ENCODE measurements at places on chromosomes 3 and 15. TPM values are rescaled to one million over a fixed set of nuclear protein-coding genes. Genes with fewer than 3 reads are reported as not detected.

EHHADH gene
- total RNA-seq, result under 0.01 TPM

SLC28A1 gene
- total RNA-seq, result not detected

THAP10 gene
- 0.10 TPM for total RNA-seq

MUC20 gene
- 0.84 TPM for total RNA-seq

EIF4E3 gene
- 21.1 TPM for total RNA-seq

FAM107A gene
- not detected for total RNA-seq

CCR3 gene
- total RNA-seq, result 0.52 TPM

IGSF10 gene
- total RNA-seq, result 0.10 TPM

AGTR1 gene
- total RNA-seq, result 0.10 TPM

CDC25A gene
- total RNA-seq, result 0.21 TPM

ACOX2 gene
- 0.73 TPM for total RNA-seq

GCNT3 gene
- not detected for total RNA-seq

GPR171 gene
- 10.6 TPM for total RNA-seq

HACL1 gene
- 39.3 TPM for total RNA-seq

OIP5 gene
- 0.21 TPM for total RNA-seq

SH2D7 gene
- not detected for total RNA-seq

AGBL1 gene
- under 0.01 TPM for total RNA-seq

DCLK3 gene
- total RNA-seq, result under 0.01 TPM

C3orf49 gene
- not detected for total RNA-seq

RAD54L2 gene
- 36.1 TPM for total RNA-seq
